ENCODE measurements at places on chromosomes 1 and 21.

- peak; percentile 96 for DNase-seq
Measured at GRCh38 chr1:21869620-21870121, 57.6 kb downstream of the LDLRAD2 start.

GRCh38 chr1:226708342-226708780 is 30.7 kb downstream of the ITPKB start:
- peak; percentile 89 for DNase-seq

DNA sequence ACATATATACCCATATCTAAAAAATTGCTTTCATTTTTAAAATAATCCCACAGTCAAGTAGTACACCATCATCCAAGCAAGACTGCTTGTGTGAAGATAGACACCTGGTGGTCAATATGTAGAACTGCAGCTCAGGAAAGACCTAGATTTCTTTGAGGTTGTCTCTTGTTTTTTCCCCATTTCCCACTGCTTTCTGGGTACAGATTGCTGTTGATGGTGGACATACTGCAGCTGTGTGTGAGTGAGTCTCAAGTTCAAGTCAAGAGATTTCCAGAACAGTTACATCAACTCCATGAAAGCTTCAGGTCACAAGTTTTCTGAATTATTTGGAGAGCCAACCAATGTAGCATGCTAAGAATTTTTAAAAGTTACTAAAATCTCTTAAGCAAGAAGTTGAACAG is 306.4 kb downstream of the DUSP10 start:
- peak; percentile 64 for DNase-seq

GRCh38 chr1:218217040-218217439 is 68.1 kb upstream of the RRP15 start:
- no peak for DNase-seq

DNA sequence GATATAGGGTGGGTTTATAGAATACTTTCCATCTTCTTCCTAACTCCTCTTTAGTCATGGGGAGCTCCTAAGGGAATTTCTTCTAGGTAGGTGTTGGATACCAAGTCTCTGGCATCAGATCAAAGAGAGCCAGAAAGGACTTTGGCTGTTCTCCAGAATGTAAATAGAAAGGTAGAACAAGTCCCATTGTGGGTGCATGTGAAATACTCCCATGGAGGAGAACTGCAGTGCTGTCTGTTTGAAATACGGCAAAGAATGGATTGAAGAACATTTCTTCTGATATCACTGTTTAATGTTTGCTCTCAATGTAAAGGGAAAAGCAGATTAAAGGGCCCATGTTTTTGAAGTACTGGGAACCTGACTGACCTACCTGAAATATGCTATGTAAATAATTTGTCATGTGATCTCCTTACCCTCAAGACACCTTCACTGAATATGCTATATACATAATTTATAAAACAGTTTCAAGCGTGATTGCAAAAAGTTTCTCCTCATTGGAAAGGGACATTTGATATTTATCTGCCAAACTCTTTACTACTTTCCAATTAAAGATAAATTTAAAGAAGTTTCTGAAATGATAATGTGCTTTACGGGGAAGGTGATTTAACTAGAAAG is 65.9 kb downstream of the LAMC1 start:
- no peak for DNase-seq

GRCh38 chr1:77279929-77280328 is 1.9 kb upstream of the AK5 start:
- no peak for DNase-seq

DNA sequence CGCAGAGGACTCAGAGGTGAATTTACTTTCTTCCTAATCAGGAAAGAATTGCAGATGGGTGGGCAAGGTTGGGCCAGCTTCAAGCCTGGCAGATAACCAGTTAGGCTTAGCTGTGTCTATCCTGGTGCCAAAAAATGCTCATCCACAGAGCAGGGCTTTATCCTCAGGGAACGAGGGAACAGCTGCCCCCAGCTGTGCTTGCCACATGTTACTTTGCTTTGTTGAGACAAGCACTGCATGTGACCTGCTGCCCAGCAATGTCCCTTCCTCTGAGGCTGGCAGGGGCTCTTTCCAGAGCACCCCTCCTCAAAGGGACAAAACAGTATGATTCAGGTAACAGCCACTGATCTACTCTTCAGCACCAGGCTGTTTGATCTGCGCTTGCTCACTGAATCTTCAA is 505.1 kb upstream of the USP24 start:
- peak; percentile 65 for DNase-seq

GRCh38 chr1:193658081-193658480 is 471.7 kb upstream of the B3GALT2 start:
- peak; percentile 73 for DNase-seq

- no peak for DNase-seq
Measured at GRCh38 chr1:13617108-13617507, 33.5 kb downstream of the PDPN start.

GRCh38 chr1:109910123-109910962 is at the start of gene CSF1:
Gene CSF1 (plus strand): TSS chr1:109910849. CDS start chr1:109911024, 175 bp downstream.
- DNase-seq: peak; percentile 88

- no peak for DNase-seq
Measured at GRCh38 chr1:62597281-62597680, at the start of gene ANGPTL3. Gene ANGPTL3 (plus strand): TSS chr1:62597520. CDS start chr1:62597567, 47 bp downstream.

DNA sequence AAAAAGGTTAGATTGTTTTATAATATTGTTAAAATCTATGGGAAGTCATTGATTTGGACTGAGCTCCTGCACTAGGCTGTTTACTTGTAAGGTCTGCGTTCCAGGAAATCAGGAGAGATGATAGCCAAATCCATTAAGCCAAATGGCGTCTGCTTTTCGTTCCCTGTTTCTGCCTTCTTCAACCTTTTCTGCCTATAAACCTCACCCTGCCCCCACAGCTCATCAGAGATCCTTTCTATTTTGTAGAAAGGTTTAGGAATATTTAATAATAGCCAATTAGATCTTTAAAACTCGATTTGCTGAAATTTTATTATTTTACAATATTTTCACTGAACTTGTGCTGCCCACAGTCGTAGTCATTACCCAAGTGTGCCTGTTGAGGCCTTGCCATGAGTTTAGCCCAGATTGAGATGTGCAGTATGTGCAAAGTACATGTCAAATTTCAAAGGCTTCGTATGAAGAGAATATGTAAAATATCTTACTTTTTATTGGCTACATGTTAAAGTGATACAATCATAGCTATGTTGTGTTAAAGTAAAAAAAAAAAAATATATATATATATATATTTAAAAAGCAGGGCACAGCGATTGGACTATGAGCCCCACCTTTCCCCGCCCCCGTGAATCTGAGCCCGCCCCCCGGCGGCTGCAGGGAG is 444 bp upstream of the IARS2 start:
- DNase-seq: no peak

DNA sequence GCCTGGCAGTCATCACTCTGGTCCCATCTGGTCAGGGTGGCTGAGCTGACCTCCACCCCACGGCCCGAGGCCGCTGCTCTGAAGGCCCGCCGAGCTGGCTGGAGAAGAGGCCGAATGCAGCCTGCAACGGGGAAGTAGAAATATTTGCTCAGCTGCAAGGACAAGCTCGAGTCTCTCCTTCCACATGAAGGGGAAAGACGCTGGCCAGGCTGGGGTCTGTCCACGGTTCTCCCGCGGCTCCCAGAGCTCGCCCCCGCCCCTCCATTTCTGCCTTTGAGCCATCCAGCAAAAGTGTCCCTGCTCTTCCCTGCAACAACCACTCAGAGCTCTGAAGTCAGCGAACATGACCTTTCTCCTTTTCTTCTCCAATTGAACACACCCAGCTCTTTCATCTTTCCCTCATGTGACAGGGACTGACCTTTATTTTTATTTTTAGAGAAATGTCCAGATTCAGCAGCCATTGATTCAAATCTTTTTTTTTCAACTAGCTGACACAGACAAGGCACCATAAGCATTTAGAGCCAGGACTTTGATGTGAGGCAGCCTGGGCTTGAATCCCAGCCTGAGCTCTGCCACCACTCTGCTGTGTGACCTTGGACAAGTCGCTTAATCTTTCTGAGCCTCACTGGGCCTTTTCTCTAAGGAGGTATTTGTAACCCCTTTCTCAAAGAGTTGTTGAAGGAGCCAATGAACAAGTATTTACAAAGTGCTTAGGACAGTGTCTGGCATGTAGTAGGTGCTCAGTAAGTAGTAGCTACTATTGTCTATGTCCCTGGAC is 149.3 kb upstream of the WNT4 start:
- DNase-seq: no peak

GRCh38 chr1:108758796-108759195 is 12.3 kb downstream of the STXBP3 start:
- DNase-seq: no peak

DNA sequence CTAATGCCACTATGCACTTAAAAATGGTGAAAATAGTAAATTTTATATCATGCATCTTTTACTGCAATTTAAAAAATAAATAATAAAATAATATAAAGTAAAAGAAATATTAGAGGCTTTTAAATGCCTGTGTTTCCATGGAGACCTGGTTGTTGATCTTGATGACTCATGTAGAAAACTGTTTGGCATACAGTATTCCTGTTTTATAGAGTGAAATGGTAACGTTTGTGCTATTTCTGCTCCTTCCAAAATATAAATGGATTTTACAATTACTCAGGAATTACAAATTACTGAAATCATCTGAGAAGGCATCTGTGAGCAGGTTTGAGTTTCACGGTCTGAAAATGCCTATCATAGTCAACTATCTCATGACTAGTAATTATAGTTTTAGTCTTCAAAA is 98.4 kb upstream of the USP25 start:
- DNase-seq: peak; percentile 77

DNA sequence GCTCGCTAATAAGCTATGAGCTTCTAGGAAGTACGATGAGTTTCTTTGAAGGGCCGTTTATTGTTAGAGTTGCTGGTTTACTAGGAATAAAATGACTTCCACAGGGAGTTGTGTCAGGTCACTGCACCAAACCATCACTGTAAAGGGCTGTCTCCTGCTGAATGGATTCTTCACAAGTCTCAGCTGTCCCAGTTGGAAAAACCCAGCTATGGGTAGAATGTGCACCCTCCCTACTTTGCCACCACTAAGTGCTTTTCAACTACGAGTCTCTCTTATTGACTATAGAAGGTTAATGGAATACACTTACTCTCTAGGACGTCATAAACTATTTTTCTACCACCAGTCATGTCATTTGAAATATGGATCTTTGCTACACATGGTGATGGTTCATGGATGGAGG is 94.8 kb upstream of the BMP8A start:
- DNase-seq: no peak

- no peak for DNase-seq
Measured at GRCh38 chr1:175632667-175633066, 110.7 kb downstream of the TNR start.

- no peak for DNase-seq
Measured at GRCh38 chr1:36367066-36367465, 18.7 kb downstream of the STK40 start.

DNA sequence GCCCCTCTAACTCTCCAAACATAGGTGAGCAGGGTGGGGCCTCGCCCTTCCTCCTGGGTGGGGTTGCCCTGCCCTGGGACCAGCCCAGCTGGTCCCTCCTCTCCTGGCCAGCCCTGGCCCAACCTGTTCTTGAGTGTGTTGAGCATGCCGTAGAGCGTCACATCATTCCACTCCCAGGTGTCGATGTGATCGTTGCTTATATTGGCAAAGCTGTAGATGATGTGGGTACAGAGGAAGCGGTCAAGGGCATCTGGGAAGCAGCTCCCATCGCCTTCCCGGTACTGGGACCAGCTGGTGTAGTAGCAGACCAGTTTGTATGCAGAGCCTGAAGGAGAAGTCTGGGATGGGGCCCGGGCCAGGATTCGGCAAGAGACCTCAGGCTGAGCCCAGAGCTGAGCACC is 1.4 kb downstream of the CHI3L1 start:
- no peak for DNase-seq

DNA sequence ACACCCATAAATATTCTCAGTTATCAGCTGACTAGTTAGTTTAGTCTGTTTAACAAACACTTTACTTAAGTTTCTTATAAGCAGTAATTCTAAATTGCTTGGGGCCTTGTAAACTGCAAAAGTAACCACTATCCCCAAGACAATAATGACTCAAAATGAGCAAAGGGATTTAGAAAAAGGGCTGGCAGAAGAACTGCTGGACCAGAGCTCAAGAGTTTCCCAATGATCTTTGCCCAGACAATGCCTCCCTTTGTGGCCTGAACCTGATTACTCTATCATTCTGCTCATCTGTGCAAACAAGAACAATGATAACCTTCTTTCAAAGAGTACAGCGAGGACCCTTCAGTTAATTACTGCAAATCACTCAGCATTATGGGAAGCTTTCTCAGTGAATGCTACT is 123.5 kb downstream of the TIAM1 start:
- no peak for DNase-seq

GRCh38 chr1:222709700-222710153 is 2.6 kb downstream of the AIDA start:
- peak; percentile 28 for DNase-seq

GRCh38 chr1:152313319-152313801 is 11.7 kb downstream of the FLG start:
- DNase-seq: no peak

DNA sequence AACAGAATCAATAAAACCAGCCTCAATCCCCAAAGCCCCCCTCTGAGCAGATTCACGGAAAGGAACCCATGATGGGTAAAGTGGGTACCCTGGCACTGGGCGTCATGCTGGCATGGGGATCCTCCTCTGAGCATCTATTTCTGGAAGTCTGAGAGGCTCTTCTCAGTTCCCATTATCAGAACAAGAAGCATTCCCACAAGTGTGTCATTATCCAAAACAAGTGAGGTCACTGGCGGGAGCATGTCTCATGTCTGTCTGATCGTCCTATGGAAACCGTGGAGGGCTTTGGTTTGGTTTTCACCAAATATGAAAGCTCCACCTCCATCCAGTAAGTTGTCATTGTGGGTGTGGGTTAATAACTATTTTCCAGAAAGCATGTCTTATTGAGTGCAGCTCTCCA is 70.7 kb downstream of the PGM1 start:
- DNase-seq: no peak

- peak; percentile 79 for DNase-seq
Measured at GRCh38 chr1:171219346-171220080, 28.8 kb upstream of the FMO1 start.

- no peak for DNase-seq
Measured at GRCh38 chr1:47915677-47916353, 81.4 kb downstream of the TRABD2B start.

- DNase-seq: no peak
Measured at GRCh38 chr1:94602802-94603625, 61.5 kb upstream of the F3 start.

- no peak for DNase-seq
Measured at GRCh38 chr1:175872588-175872987, 129.2 kb upstream of the TNR start.

GRCh38 chr1:31502253-31502652 is 74.1 kb upstream of the TINAGL1 start:
- no peak for DNase-seq

DNA sequence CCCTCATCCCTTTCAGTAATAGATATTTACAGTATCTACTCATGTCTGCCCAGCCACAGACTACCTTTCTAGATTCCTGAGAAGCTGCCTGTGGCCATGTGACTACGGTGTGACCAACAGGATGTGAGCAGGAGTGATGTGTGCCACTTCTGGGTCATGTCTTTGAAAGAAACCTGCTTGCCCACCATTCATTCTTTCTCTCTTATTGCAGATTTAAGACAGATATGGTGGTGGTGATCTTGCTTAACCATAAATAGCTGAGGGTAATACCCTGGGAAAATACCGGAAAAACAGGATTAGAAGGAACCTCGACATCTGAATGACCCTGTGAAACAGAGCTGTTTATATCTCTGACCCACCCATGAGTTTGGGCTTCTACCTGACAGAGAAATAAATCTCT is 41.6 kb upstream of the GUCA2A start:
- no peak for DNase-seq

Measured in EH (cell line).